ENCODE measurements at places on chromosomes 1 and 21. TPM values are rescaled to one million over a fixed set of nuclear protein-coding genes. Genes with fewer than 3 reads are reported as not detected.

- no peaks in the 10 kb centered on the region for H3K27me3 ChIP-seq
- H3K27ac ChIP-seq, result no peak overlapping the region
- H3K4me1 ChIP-seq, result no peaks in the 10 kb centered on the region
- H3K36me3 ChIP-seq, result no peaks in the 10 kb centered on the region
These were observed 838.7 kb upstream of the PRMT6 start for GRCh38 chr1:106217765-106218164.

- DNase-seq, result no peak
- no peak overlapping the region for H3K4me3 ChIP-seq
- H3K27me3 ChIP-seq, result no peaks in the 10 kb centered on the region
- peaks cover 49% of the 10 kb centered on the region for H3K4me1 ChIP-seq
- H3K36me3 ChIP-seq, result no peaks in the 10 kb centered on the region
These were observed 36.4 kb upstream of the CFAP126 start for GRCh38 chr1:161404051-161404597.

DNA sequence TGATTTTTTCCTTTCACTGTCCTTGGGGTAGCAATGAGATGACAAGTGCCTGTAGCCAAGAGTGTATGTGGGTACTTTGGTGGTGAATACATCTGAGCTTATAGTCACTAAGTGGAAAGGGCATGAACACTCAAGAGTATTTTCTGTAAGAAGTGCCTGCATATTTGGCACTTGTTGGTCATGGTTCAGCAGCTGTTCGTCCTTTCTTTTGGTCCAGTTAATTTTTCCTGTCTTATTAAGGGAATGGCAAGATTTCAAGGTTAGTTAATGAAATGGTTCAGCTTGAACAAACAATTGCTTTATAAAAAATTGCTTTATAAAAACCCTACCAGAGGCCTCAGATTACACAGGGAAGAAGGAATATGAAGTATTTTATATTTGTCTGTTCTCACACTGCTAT is 48.6 kb upstream of the GPR52 start:
- no peak overlapping the region for H3K27ac ChIP-seq
- no peaks in the 10 kb centered on the region for H3K36me3 ChIP-seq
- H3K4me3 ChIP-seq, result no peak overlapping the region
- H3K27me3 ChIP-seq, result no peaks in the 10 kb centered on the region

DNA sequence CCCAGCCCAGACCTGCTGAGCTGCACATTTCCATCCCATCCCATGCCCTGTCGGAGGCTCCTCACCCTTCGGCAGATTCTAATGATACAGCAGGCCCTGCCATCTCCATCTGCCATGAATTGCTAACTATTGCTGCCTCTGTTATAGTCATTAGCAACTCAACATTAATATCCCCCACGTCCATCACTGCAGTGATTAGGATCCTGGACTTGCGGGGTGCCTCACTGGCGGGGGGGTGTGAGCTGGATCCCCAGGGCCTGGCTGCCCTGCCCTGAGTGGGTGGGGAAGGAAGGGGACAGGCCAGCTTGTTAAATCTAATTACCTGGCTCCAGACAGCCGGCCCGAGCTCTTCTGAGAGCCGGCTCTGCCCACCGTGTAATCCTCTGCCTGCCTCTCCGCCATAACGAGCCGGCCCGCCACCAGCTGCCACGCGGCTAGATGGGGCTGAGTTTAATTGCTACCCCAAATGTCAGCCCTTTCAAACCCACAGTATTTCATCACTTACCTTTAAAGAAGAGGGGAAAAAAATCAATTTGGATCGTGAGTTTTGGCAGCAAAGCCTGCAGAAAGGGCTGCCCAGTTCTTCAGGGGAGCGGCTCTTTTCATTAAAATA is 227.3 kb upstream of the CSF3R start:
- no peak overlapping the region for H3K27ac ChIP-seq
- no peaks in the 10 kb centered on the region for H3K36me3 ChIP-seq
- DNase-seq, result no peak
- no peak overlapping the region for H3K4me3 ChIP-seq

DNA sequence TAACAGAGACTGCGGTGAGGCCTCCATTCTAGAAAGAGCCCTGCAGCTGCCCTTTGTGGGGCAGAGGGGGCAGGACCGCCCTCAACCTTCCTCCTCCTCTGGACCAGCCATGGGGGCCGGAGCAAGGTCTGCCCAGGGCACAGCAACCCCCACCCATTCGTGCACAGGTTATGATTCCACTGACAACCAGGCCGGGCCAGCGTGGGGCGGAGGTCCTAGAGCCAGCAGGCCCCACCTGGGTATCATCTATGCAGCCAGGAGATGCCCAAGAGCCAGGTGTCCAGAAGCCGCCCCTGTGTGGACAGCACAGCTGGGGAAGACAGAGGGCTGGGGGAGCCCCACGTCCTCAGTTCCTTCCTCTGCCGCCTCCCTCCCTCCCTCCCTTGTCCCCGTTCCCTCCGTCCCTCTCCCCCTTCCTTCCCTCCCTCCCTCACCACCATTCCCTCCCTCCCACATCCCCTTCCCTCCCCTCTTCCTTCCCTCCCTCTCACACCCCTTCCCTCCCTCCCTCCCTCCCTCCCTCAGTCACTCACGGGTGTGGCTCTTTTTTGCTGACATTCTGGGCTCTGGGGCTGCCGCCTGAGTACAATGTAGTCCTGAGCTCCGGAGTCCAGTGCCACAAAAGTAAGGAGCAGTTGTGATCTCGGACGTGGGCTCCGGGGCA is 12.3 kb downstream of the RNF223 start:
- H3K27me3 ChIP-seq, result no peaks in the 10 kb centered on the region
- H3K36me3 ChIP-seq, result no peaks in the 10 kb centered on the region
- peaks cover 20% of the 10 kb centered on the region for H3K4me1 ChIP-seq
- DNase-seq, result no peak
- peak overlapping the region; percentile 4 for H3K4me3 ChIP-seq

DNA sequence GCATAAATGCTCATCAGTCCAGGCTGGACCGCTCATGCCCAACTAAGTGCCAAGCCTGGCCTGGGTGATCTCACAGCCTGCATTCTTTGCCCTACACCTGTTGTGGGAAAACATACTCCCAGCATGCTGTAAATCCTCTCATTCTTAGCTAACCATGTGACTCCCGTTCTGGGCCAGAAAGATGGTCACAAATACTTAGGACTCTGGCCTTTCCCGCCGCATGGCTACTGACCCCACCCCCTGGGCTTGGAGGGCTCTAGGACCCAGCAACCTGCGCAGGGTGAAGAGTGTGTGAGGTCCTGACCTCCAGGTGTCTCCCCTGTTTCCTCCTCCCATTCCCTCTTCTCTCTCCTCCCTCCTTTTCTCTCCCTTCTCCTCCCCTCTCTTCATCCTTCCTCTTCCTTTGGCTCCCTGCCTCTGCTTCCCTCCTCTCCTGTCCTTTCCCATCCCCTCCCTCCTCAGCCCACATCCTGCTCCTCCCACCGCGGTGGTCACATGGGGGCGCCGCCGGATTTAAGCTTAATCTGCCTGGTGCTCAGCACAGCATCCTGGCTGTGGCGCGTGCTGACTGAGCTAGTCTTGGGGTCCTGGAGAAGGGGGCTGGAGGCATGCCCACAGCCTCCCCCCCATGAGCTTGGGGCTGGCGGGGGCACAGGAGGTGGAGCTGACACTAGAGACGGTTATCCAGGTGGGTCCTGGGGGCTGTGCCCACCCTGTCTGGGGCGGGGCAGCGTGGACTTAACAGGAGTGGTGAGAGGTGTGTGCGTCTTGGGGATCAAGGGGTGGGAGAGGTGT is at the start of gene CROCC:
TSS of gene CROCC (plus strand) at position 541 of the 795 bp plus-strand sequence. CDS start at position 629, 88 bp downstream.
- DNase-seq, result no peak
- no peaks in the 10 kb centered on the region for H3K4me1 ChIP-seq
- no peaks in the 10 kb centered on the region for H3K36me3 ChIP-seq
- no peak within 1 kb of the TSS for H3K4me3 ChIP-seq
- H3K27ac ChIP-seq, result no peak within 1 kb of the TSS

GRCh38 chr1:15352128-15352957 is 57.3 kb upstream of the EFHD2 start:
- no peaks in the 10 kb centered on the region for H3K36me3 ChIP-seq
- no peak overlapping the region for H3K4me3 ChIP-seq
- no peaks in the 10 kb centered on the region for H3K27me3 ChIP-seq
- DNase-seq, result peak; percentile 86
- H3K4me1 ChIP-seq, result peaks cover 24% of the 10 kb centered on the region

DNA sequence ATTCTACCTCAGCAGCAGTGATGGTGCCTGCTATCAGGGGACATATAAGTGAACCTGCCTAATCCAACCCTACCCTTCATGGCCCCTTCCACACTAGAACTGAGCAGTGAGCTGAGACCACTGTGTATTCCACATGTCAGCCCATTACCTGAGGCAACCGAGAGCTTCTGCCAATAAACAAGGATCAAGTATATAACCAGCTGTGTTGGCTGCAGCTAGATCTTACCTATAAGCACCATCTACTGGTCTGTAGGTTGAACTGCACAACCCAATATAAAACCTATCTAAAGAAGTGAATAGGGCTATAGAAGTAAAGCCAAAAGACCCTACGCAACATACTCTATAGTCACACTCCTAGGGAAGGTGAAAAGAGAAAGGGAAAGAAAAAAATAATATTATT is 376.9 kb downstream of the HHIPL2 start:
- no peaks in the 10 kb centered on the region for H3K4me1 ChIP-seq
- DNase-seq, result peak; percentile 10
- no peak overlapping the region for H3K4me3 ChIP-seq
- H3K36me3 ChIP-seq, result no peaks in the 10 kb centered on the region
- no peak overlapping the region for H3K27ac ChIP-seq
- H3K27me3 ChIP-seq, result no peaks in the 10 kb centered on the region

DNA sequence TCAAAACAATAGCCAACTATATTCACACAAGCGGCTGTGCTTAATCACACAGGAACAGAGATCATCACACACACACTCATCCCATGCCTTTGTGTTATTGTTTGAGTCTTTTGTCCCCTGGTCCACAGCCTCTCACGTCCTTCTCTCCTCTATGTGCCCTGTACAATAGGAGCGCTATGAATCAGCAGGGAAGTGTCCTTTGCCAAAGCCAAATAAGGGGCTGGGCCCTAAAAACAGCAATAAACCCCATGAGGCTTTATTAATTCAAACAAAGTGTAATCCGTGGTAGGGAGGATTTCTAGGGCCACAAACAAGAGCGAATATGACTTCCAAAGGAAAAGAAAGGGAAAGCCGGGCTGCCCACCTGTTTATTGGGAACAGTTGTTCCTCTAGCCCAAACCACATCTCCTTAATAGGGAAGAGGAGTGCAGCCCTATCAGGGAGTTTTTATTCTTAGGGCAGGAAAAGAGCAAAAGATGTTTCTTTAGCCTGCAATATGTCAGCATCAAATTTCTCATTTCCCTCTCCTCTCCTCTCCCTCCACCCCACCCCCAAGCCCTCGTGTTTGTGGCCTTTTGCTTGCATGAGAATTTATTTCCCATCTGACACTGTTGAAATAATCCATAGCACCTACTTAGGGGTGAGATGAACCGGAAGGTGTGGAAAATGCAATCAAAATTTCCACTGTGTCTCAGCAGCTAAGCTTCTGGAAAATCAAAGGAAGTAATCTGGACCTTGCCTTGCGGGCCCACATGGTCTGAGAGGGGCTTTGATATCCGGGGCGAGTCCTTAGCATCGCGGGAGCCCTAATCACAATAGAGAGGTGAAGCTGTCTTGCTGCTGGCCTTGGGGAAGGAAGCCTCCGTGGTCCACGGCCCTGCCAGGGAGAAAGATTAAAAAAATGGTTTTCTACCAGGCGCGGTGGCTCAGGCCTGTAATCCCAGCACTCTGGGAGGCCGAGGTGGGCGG is 45.3 kb upstream of the ITPKB start:
- H3K36me3 ChIP-seq, result no peaks in the 10 kb centered on the region
- H3K4me1 ChIP-seq, result 0 out of 2 replicates have a peak, but pooled peaks cover 3% of the 10 kb centered on the region
- no peaks in the 10 kb centered on the region for H3K27me3 ChIP-seq
- H3K27ac ChIP-seq, result no peak overlapping the region

DNA sequence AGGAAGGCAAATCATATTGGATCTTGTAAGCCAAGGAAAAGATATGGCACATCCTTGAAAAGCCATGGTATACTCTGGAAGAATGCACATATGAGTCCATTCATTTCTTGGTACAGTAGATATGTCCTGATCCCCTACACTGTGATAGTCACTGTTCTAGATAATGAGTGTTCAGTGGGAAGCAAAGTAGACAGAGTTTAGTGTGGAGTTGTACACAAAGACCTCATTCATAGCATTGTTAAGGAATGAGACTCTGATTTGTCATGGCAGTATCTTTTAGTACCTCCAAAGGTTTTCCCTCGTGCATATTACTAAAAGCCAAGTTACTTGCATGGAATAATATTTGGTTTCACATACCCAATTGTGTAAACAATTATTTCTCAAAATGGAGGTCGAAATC is 204.7 kb downstream of the NFIA start:
- no peaks in the 10 kb centered on the region for H3K27me3 ChIP-seq
- H3K36me3 ChIP-seq, result no peaks in the 10 kb centered on the region
- H3K27ac ChIP-seq, result no peak overlapping the region
- no peaks in the 10 kb centered on the region for H3K4me1 ChIP-seq

DNA sequence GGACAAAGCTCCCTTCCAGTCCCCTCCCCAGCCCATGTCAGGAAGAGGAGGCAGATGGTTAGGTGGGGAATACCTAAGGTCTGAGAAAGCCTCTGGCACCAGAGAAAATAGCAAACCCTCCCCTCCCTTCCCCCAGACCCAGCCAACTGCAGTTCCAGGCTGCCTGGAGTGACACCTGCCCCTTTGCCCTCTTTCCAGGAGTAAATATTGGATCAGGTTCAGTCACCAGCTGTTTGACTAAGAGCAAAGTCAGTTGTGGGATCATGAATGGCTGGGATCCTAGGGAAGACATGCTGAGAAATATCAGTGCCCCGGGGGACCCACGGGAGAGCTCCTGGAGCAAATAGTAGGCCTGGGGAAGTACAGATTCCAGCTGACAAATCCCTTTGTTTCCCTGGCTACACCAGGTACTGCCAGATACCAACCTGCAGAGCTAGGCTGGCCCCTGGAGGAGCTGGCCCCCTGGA is 12.2 kb upstream of the CDK18 start:
- DNase-seq, result no peak
- no peaks in the 10 kb centered on the region for H3K36me3 ChIP-seq
- H3K27ac ChIP-seq, result no peak overlapping the region
- H3K27me3 ChIP-seq, result no peaks in the 10 kb centered on the region

DNA sequence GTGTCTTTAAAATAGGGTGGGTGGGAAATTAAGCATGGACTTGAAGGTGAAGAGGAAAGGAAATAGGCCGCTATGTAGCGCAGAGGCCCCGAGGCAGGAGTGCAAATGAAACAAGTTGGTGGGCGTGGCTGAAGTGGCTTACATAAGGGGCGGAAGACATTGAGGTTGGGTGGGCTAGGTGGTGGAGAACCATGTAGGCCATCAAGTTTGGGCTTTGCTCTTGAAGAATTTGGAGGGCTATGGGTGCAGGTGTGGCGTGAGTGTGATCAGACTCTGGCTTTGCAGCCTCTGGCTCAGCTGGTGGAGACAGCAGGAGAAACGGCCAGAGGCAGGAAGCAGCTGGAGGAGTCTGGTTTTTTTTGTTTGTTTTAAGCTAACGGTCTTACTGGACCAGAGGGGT is 6.7 kb downstream of the SLFNL1 start:
- H3K27me3 ChIP-seq, result no peaks in the 10 kb centered on the region
- H3K4me3 ChIP-seq, result no peak overlapping the region
- no peak for DNase-seq
- no peak overlapping the region for H3K27ac ChIP-seq

Gene ADARB1
- 15.0 TPM for total RNA-seq

Gene FAM167B
- total RNA-seq, result 1.9 TPM

Gene RNF223
- 0.08 TPM for total RNA-seq

Gene CFHR1
- 0.23 TPM for total RNA-seq

Gene ZBTB8B
- total RNA-seq, result 0.08 TPM

Gene GJB4
- total RNA-seq, result not detected

Gene SYT14
- not detected for total RNA-seq

Gene MCOLN2
- total RNA-seq, result 22.5 TPM

Gene DNASE2B
- not detected for total RNA-seq

Data from Panc1 (cell line).